Cerebellum (tissue), 4 donors: ENCODE measurements at places on chromosomes 6 and 20. TPM values are rescaled to one million over a fixed set of nuclear protein-coding genes. Genes with fewer than 3 reads are reported as not detected.

GRCh38 chr6:81075974-81076373 is 676.5 kb downstream of the TENT5A start:
- DNase-seq, result no peak

GRCh38 chr6:110849781-110850180 is 24.8 kb upstream of the AMD1 start:
- no peak for DNase-seq

DNA sequence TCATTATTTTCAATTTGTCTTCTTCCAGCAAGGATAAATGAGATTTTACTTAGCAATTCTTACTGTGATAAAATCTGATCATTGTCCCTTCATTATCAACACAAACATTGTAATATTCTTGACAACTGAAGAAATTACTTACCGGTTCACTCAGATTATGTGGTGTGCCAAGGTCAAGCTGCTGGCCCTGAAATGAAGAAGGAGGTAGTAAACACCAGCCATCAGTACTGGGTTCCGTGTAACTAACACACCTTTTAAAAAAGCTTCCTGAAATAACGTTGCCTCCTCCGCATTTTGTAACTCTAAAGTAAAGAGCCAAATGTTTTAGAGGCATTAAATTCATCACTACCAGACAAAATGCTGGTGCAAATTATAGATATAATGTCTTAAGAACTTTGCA is 7.4 kb downstream of the ROS1 start:
- no peak for DNase-seq

DNA sequence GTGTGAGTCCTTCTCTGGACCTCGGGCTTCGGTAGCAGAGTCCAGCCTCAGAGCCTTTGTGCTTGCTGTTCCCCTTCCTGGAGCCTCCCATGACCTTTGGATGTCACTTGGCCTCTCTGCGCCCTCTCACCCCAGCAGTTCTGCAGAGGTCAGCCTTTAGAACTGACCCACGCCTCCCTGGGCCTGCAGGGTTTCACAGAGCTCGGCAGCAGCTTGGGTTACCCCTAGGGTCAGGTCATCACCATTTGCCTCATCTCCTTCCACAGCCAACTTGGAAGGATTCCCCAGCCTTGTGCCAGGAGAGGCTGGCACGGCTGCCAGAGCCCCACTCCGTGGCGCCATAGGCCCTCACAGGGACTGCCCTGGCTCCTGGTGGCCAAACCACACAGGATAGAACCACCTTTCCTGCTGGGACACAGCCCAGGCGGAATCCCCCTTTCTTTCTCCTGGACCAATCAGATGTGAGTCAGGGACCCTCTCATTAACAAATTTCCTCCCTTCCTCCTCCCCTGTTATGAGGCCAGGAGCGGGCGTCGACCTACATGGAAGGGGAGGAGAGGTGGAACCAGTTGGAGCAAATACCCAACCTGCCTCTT is 13.9 kb upstream of the SIRPA start:
- DNase-seq, result peak; percentile 66

- DNase-seq, result no peak
These were observed 57.4 kb upstream of the SASH1 start for GRCh38 chr6:148285205-148285604.

DNA sequence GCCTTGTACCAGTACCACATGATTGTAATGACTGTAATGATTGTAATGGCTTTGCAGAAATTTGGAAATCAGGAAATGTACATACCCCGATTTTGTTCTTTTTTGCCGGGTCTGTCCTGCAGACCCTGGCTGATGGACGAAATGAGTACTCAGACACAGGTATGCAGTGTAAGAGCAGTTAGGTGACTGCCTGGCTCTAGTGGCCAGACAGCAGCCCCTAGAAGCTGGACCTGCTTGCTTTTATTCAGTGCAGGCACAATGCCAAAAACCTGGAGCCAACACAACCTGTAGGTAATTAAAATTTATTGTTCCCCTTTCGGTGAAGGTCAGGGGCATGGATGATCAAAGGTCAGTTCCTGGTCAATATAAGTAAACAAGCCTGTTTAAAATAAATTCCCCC is 346.0 kb downstream of the NKAIN2 start:
- DNase-seq, result no peak

GRCh38 chr20:58908941-58909340 is 56.4 kb downstream of the GNAS start:
- no peak for DNase-seq

GRCh38 chr6:138004430-138005287 is 102.6 kb downstream of the PERP start:
- no peak for DNase-seq

GRCh38 chr20:46523696-46524328 is 10.5 kb upstream of the ZNF334 start:
- DNase-seq, result no peak

VNN1 gene
- 0.09 TPM for total RNA-seq

GRCh38 chr6:16669227-16669626 is 92.0 kb downstream of the ATXN1 start:
- no peak for DNase-seq

DNA sequence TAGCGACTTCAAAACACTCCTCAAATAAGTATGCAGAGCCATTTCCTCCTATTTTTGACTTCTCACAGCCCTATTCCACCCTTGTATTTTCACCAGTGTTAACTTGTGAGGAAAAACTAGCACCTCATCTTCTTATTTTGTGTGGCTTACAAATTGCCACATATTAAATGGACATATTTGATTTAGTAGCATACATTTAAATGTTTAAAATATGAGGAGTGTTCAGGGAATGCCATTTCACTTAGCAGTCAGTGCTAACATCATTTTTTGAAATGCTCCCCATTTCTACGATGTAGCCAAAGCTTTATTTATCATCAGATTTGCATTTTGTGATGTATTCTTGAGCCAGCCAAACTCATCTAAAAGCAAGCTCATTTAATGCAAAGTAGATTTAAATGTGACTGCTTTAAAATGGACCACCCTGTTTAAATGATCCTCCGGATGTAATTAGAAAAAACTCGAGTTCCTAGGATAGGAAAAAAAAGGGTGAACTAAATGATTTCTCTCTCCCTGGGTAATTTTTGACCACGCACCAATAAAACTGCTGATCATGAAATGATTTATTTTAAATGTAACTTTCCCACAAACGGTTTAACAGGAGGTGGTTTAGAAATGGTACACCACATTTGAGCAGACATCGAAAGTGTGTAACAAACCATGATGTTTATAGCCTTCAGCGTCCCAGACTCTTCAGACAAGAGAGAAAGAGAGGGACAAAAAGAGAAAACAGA is 172.6 kb downstream of the CD83 start:
- no peak for DNase-seq

- no peak for DNase-seq
These were observed 31.5 kb downstream of the ARHGAP18 start for GRCh38 chr6:129678463-129678862.

CDSN gene
- total RNA-seq, result not detected

GRCh38 chr6:71238351-71238750 is 50.3 kb upstream of the OGFRL1 start:
- DNase-seq, result no peak

DNA sequence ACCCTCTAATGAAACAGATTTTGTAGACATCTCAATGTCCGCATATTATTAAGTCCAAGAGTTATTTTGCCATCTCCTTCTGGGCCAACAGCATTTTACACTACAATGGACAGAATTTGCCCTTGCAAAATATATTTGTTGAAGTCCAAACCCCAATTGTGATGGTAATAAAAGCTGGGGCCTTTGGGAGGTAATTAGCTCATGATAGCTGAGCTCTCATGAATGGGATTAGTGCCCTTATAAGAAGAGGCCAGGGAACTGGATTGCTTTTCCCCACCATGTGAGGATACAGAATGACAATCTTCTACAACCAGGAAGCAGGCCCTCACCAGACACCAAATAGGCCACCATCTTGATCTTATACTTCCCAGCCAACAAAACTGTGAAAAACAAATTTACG is 44.9 kb upstream of the MTRF1L start:
- no peak for DNase-seq

GRCh38 chr6:118511930-118512715 is 36.0 kb upstream of the PLN start:
- DNase-seq, result no peak

- DNase-seq, result no peak
These were observed 10.6 kb upstream of the BTBD9 start for GRCh38 chr6:38650207-38650752.

GRCh38 chr6:6697620-6698019 is 109.1 kb downstream of the LY86 start:
- DNase-seq, result no peak

- DNase-seq, result no peak
These were observed 2.8 kb upstream of the E2F1 start for GRCh38 chr20:33688938-33689424.

GRCh38 chr6:56245903-56246351 is 1.5 kb downstream of the COL21A1 start:
- no peak for DNase-seq

ZC3H12D gene
- 0.36 TPM for total RNA-seq

- no peak for DNase-seq
These were observed 75.1 kb downstream of the ZMYND8 start for GRCh38 chr20:47281376-47281775.

GRCh38 chr20:31669876-31670275 is 32.2 kb downstream of the COX4I2 start:
- DNase-seq, result no peak

DNA sequence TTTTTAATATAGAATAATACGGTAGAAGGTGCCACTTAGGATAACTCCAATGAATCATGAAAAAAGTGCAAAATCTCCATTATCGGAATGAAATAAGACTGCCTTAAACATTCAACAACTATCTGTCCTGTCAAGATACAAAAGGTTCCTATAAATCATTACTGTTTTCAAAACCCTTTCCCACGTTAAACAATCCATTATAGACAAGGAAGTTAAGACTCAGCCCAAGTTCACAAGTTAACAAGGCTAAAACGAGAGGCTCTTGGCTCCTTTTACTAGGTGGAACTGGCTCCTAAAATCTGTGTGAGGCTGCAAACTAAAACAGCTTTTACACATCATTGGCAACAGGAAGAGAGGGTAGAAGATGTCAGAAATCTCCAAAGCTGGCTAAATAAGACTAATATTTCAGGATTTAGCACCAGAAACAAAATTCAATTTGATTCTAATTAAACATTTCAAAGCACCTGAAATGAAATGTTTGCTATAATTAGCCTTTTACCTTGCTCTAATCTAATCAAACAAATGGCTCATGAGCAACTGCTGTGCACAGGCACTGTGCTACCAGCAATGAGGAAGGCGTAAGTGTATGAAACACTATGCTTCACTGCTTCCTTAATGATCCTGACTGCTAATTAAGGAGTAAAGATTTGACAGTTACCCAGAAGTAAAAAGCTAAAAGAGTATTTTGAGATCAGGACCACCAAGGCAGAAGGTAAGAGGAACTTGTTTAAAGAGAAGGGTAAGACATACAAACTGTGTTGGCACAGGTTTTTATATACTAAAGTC is 109.7 kb downstream of the DST start:
- no peak for DNase-seq

GRCh38 chr6:151236668-151237401 is 2.9 kb upstream of the AKAP12 start:
- no peak for DNase-seq

MICA gene
- total RNA-seq, result 2.7 TPM

SLCO4A1 gene
- 2.1 TPM for total RNA-seq

PRDM13 gene
- total RNA-seq, result 4.7 TPM

ZKSCAN3 gene
- 8.3 TPM for total RNA-seq

DNA sequence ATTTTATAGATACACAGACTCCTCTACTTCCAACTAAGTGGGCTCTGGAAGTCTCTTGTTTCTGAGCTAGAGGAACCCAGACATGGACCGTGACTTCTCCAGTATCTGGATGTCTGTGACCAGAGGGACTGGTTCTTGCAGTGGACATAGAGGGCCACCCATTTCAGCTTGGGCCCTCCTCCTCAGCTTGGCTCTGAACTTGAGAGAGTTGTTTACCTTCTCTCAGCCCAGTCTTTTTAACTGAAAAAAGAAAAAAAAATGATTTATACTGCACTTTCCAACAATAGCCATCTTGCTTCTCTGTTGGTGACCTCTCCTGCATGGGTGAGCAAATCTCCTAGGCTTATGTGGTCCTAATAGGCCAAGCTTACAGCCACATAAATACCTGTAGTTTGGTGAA is 60.3 kb upstream of the TMEM181 start:
- no peak for DNase-seq

GRCh38 chr6:104266922-104267321 is 592.8 kb downstream of the HACE1 start:
- no peak for DNase-seq
